ENCODE measurements at places on chromosomes 4 and X.

- no peak for DNase-seq
Observed at GRCh38 chr4:130855533-130855932, 1759.6 kb downstream of the C4orf33 start.

- DNase-seq, result no peak
Observed at GRCh38 chr4:186759990-186760389, 36.3 kb upstream of the FAT1 start.

- DNase-seq, result no peak
Observed at GRCh38 chr4:14313757-14314156, 686.2 kb upstream of the BOD1L1 start.

DNA sequence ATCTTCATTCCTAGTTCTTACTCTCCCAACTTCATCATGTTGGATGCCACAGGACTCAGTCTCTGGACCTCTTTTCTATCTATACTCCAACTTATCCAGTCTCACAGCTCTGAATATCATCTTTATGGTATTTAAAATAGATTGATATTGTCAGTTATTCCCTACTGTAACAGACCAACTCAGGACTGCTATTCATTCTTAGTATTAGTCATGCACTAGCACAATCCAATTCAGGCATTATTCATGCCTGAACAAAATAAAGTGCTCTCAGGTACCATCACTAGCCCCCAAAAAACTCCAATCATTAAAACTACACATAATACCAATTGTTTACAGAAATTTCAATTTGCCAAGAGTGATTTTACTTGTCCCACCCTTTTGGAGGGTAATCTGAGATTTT, 37.7 kb downstream of the FRYL start:
- no peak for DNase-seq

DNA sequence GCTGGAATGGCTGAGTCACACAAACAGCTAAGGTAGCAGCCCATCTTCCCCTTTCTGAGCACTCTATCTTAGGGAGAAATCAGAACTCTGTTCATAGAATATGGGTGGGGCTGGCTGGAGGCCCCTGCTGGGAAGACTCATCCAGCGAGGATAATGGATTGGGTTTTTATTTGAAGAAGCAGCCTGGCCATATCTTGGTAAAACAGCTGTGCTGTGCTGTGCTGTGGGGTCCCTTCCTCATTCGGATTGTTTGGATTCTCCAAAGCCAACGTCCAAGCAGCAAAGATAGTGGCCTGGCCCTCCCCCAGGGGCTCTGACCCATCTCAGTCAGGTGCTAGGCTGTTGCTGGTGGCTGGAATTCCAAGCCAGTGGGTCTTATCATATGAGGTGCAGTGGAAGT, 63.8 kb downstream of the ZNF718 start:
- DNase-seq, result no peak

DNA sequence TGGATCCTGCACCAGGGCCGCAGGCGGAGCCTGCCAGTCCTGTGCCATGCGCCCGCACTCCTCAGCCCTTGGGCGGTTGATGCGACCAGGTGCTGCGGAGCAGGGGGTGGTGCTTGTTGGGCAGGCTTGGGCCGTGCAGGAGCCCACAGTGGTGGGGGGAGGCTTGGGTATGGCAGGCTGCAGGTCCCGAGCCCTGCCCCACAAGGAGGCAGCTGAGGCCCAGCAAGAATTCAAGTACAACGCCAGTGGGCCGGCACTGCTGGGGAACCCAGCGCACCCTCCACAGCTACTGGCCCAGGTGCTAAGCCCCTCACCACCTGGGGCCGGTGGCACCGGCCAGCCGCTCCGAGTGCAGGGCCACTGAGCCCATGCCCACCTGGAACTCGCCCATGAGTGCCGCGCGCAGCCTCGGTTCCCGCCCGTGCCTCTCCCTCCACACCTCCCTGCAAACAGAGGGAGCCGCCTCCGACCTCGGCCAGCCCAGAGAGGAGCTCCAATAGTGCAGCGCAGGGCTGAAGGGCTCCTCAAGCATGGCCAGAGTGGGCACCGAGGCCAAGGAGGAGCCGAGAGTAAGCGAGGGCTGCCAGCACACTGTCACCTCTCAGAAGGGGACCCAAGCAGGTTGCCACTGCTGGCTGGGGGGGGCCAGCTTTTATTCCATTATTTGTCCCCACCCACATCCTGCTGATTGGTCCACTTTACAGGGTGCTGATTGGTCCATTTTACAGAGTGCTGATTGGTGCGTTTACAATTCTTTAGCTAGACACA, 339.0 kb upstream of the KLF3 start:
- no peak for DNase-seq

- DNase-seq, result no peak
Observed at GRCh38 chr4:174434455-174434854, 87.8 kb downstream of the HPGD start.

GRCh38 chr4:59655996-59656395, 1544.1 kb upstream of the ADGRL3 start:
- DNase-seq, result peak; percentile 2

- no peak for DNase-seq
Observed at GRCh38 chr4:36278789-36279188, 2.6 kb upstream of the DTHD1 start.

DNA sequence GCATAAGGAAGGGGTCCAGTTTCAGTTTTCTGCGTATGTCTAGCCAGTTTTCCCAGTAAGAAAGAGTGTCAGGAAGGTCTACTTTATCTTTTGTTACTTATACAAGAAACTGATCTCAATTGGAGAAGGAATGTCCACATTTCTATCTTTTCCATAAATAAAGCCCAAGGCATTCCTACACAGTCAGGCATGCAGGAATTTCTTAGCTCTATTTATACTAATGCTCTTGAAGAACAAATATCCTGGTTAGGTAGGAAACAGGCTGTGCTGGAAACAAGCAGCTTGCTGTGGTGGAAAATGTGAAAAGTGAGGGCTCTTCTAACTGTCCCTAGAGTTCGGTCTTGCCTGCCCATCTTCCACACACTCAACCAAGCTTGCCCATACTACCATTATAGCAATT, 37.9 kb upstream of the PITX2 start:
- DNase-seq, result no peak

DNA sequence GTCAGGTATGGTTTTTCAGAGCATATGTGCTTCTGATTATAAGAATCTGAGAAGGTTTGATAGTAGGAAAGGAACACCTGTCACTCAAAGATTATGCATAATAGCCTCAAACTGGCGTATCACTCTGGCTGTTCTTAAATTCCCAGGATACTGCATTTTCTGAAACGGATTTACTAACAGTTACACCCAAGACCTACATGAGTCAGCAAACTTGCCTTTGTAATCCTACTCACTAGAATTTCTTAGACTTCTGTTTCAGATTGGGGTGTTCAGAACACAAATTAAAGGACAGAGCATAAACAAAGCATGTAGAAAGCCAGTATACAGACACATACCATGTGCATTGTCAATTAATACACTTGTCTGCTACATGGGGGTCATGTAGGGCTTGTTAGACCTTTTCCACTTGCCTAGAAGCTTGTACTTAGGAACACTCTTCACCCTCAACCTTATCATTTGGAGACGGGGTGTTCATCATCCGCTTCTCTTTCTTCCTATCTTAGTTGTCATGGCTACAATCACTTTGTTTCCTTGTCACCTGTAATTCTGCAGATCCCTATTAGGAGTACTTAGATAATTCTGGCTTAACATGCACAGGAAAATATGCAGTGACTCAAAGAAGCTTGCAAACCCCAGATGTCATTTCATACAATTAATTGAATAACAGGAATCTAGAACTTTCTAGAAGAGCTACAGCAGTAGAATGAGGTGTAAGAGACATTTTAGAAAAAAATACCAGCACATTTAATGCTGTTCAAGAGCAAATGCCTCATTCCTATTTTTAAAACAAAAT, 593.0 kb upstream of the TENM3 start:
- DNase-seq, result no peak

DNA sequence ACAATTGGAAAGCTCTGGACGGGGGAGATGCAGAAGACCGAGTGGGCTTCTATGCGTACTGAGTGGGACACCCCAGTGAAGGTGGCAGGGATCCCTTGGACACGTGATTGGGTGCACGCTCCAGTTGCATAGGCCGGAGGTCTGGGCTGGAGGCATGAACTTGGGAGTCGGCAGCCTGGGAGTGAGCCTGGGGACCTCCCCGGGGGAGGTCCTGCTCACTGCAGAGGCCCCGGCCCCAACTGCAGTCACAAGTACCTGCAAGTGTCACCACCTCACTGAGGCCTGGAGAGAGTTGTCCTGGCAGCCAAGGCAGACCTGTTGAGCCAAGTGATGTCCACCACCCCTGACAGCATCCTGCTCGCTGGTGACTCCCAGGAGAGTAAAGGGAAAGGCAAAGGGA, 49.3 kb upstream of the HMX1 start:
- DNase-seq, result no peak

GRCh38 chrX:32281853-32282252, 929.5 kb downstream of the DMD start:
- DNase-seq, result no peak
